HFFc6 (cell line): ENCODE measurements at places on chromosomes 5 and 9.

DNA sequence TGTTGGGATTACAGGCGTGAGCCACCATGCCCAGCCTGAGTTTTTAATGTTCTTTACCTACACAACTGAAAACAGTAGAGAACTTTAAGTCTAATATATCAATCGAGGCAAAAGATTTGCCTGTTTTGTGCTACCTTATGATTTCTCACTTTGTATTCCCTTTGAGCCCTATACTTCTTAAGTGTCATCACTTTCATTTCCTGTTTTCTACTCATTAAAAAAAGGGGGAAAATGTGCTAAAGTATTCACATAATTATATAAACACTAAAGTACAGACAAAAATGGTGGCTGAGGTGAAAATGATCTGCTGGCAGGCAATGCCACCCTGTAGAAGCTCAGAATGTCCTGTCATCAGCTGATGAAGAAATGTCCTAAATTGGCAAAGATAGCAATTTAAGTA is 23.6 kb downstream of the ATG10 start:
- no peak for DNase-seq

GRCh38 chr9:3894772-3895171 is 369.0 kb upstream of the RFX3 start:
- DNase-seq: peak; percentile 60

GRCh38 chr9:91148306-91148705 is 213.4 kb downstream of the AUH start:
- DNase-seq: no peak

DNA sequence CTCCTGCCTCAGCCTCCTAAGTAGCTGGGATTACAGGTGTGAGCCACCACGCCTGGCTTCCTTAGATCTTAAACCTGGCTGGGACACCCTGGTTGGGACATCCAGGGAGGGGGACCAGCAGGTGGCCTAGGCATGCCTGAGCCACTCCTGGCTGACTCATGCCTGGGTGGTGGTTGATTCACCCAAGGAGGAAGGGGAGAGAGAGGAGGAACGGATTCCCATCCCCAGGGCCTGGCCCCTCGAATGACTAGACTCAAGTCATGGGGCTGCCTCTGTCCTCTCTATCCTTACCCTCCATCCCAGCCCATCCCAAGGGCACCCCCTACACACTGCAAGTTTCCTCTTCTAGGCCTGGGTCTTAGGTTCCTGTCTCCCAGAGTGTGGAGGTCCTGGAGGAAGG is 12.7 kb downstream of the EEIG1 start:
- peak; percentile 54 for DNase-seq

DNA sequence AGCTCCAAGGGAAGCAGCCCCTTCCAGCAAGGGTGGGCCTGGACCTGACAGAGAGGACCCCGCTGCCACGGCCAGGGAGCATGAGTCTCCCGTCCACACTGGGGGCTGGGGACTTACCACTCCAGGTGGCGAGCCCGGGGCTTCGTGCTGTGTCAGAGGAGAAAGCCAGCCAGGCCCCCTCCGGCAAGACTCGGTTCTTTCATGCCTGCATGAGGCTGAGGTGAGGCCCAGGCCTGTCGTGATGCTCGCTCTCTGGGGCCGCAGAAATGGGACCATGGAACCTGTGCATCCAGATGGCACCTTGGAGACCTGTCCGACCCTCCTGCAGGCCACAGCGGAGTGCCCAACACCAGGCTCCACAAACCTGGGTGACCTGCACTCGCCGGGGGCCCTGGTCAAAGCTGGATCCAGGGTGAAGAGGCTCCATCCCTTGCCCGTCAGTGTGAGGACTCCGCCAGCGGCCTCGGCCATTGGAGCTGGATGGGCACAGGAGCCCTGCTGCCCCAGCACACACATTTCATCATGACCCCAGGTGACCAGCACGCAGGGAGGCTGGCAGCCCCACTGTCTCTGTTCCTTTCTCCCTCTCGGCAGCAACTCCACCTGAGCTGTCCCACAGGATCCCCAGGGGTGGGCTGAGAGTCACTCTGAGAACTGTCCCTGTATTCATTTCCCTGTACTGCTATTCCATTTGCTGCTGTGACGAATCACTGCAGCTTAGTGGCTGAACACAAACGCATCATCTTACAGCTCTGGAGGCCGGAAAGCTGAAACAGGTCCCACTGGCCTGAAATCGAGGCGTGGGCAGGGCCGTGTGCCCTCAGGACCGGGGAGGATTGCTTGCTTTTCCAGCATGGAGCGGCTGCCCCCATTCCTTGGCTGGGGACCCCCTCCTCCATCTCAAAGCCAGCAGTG is 24.4 kb downstream of the SLC6A18 start:
- DNase-seq: no peak

GRCh38 chr9:85377731-85378289 is 363.9 kb downstream of the AGTPBP1 start:
- DNase-seq: no peak

GRCh38 chr9:137959641-137960411 is 82.2 kb downstream of the CACNA1B start:
- no peak for DNase-seq

DNA sequence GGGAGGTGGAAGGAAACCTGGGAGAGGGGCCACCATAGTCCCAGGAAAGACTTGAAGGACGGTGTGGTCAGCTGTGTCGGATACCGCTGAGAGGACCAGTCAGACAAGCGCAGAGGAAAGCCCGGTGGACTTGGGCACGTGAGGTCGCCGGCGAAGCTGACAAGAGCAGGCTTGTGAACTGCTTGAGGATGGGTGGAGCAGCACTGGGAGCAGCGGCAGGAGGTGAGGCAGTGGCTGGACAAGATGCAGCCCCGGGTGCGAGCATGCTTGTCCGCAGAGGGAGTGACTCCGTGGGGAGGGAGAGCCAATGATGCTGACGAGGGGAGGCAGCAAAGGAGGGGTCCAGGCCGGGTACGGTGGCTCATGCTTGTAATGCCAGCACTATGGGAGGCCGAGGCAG is 18.3 kb upstream of the CD74 start:
- DNase-seq: no peak

- DNase-seq: no peak
These were observed 559.1 kb downstream of the CETN3 start for GRCh38 chr5:89850513-89850865.

DNA sequence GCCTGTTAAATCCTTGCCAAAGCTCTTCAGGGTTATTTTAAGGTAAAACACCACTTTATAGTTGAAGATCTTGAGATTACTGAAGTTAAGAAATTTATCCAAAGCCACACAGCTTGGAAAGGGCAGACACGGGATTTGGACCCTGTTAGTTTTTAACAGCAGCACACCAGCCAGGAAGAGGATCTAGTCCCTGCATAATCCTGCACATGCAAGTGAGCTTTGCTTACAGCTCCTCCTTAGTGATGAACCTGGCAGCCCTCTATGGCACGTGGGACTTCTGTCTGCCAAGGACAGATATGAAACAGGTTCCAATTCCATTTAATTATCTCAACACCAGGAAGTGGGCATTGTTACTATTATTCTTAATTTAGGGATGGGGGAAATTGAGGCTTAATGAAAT is 108.7 kb downstream of the TRIM32 start:
- no peak for DNase-seq

DNA sequence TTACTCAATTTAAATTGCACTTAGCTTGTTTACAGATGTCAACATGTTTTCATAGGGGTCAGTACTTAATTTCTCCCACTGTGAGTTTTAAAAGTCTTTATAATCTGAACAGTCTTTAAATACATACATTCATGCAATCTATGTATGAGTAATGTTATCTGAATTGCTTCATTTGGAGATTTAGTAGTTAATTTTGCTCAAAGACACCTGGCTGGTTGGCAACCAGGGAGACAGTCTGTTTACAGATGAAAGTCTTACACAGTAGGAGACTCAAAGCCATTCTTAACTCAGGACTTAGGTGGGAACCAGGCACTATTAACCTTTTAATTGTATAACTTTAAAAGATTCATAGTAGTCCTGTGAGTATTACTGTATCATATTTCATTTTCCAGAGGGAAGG is 29.3 kb downstream of the DAB2 start:
- no peak for DNase-seq

- no peak for DNase-seq
These were observed 918.9 kb downstream of the DTWD2 start for GRCh38 chr5:118069452-118069851.
